Smooth muscle cell of the umbilical artery (primary cell): ENCODE measurements at places on chromosomes 7 and 10. TPM values are rescaled to one million over a fixed set of nuclear protein-coding genes. Genes with fewer than 3 reads are reported as not detected.

The EBF3 gene
- total RNA-seq: not detected in 2 replicates

The NPC1L1 gene
- total RNA-seq: under 0.01 TPM in 1 of 2 replicates, not detected in the other

The TUBAL3 gene
- not detected in 2 replicates for total RNA-seq

The ACTR3C gene
- 1.2 TPM in 2 replicates for total RNA-seq

The PNLIPRP3 gene
- total RNA-seq: not detected in 2 replicates
